COLO829 (cell line): ENCODE measurements at places on chromosomes 11 and 22.

GRCh38 chr11:34353881-34354280, 3.9 kb downstream of the ABTB2 start:
- DNase-seq: no peak

GRCh38 chr22:35761037-35761436, 43.4 kb downstream of the APOL5 start:
- DNase-seq: no peak

DNA sequence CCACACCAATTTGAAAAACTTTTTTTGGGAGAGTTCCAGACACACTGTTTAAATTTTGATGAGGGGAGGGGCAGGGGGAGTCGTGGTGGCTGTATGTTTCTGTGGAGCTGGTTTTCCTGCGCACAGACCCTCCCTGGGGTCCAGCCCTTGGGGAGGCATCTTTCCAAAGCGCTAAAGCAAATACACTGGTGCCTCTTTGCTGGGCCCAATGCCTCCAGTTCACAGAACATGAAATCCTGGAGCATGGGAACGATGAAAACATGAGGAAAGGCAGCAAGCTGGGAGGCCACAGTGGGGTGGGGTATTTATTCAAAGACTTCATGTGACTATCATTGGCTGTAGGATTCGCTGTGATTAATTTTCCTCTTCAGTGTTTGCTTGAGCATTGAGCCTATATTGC, 135.3 kb downstream of the CCDC34 start:
- no peak for DNase-seq

DNA sequence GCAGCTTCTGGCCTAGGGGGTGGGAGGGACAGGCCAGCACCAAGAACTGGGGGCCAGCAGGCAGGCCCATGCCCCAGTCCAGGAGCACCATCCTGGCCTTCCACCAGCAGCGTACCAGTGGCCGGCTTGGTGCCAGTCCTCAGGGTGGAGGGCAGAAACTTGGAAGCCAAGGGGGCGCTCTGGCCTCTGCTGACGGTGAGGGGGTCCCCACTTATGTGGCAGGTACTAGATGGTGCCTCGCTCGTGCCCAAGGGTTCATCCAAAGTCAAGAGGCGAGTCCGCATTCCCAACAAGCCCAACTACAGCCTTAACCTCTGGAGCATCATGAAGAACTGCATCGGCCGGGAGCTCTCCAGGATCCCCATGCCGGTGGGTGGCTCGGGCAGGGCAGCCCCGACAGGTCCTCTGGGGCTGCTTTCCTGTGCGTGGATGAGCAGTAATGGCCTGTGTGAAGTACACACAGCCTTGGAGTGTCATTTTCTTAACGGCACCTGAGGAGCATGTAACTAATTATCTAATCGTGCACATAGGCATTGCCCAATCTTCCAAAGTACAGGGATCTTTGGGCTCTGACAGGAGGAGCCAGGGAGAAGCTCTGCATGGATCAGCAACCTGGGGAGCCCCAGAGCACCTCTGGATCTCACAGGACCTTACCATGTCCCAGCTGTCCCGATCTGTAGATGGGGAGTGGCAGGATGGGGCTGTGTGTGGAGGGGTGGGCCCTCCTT, 79.1 kb downstream of the MORC2 start:
- no peak for DNase-seq

- DNase-seq: no peak
These were observed 361.0 kb upstream of the ANO3 start for GRCh38 chr11:25970726-25971508.

DNA sequence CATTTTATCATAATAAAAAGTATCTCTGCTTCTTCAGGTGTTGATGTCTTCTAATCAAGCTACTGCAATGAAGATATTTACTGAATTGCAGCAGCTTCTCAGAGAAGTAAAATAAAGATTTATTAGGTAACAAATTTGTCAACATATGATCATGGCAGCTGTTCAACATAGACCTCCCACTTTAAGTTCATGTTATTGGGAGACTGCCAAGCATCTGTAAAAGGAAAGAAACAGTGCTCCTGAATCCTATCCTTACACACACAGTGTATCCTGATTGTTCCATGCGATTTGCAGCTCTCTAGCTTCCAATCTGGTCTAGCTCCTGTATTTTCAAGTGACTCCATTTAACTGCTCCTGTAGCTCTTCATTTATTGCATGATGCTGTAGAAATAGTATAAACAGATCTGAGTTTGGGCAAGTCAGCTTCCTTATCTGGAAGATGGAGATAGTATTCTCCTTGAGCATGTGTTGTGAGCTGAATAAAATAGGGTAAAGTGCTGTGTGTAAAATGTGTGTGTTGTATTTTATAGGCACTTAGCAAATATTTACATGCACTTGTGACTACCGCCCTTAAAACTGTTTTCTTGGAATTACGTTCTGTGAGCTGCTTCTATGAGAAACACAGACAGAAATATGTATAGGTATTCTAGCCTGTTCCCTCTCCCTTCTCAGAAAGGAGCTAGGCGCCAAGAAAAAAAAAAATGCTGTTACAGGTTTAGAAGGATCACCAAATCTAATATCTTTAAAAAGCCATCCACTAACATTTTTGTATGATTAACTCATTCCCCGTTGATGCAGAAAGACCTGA, 290.6 kb downstream of the JRKL start:
- DNase-seq: no peak
